ENCODE measurements at places on chromosomes 3 and 15.

- no peak for DNase-seq
Observed at GRCh38 chr3:44175070-44175469, 66.6 kb upstream of the TOPAZ1 start.

DNA sequence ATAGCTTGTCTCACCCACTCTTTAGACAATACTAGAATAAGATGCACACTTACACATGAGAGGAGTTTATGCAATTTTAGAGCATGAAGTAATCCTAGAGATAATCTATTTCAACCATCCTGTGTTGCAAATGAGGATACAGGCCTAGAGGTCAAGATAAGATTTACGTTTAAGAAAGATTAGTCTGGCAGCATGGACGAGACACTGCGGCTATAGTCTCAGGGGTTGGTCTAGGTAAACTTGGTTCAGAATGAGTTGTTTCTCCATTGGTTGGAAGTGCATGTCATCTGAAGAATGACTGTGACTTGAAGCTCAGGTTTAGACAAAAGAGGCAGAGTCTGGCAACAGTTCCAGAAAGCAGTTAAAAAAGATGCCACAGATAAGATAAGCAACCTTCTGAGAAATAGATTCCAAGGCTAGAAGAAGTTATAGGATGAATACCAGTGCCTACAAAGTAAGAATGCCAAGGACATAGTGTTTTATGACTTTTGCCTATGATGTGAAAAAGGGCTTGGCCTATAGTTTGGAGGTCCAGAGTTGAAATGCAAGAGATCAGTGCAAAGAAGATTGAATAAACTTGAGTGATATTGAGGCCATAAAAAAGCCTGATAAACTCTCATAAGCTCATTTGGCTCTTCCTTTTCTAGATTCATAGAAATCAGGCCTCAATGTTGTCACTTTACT, 631.0 kb downstream of the SQOR start:
- DNase-seq: no peak

DNA sequence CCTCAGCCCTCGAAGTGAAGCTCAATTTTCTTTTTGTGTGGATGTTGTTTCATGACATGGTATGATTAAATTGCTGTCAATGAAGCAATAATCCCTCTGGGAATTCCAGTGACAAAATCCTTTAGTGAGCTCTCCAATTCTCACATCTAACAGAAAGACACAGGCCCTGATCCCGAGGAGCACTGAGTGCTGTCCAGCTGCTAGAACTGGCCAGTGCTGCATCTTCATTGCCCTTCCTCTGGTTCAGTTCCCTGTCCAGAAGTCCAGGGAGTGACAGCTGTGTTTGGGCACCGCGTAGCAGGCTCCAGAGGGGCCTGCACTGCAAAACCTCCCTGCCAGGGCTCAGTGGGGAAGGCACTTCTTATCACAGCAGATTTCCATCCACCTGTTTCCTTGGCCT, 516.8 kb upstream of the ATP11B start:
- no peak for DNase-seq

DNA sequence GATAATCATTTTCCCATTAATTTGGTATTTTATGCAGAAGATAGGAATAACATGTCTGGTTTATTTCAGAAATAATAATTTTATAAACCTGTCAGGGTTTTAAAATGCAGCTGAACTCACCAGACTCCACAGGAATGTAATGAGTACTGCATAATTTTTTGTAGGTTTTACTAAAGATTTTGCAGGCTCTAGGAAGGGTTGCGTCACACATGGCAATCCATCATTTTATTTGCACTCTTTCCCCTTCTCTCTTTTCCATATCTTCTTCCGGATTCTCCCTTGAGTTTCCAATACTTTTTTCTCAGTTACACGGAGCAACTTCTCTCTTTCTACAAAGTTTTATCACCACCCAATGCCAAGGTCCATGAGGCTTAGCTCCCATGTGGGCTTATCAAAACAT, 234.7 kb downstream of the NFKBIZ start:
- no peak for DNase-seq

DNA sequence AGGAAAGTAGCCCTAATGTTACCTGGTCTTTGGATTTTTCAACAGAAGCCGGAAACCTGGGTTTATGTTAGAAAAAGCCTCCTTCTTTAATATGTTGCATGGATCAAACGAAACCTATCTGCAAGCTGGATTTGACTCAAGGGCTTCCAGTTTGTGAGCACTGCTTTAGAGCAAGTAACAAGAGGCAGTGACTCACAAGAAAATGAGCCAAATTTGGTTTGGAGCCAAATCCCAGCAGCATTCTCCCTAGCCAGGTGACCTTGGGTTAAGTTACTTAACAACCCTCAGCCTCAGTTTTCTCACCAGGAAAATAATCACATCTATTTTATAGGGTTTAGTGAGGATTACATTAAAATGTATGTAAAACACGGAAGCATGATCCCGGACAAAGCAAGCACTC, 215.2 kb upstream of the PRICKLE2 start:
- no peak for DNase-seq

- no peak for DNase-seq
Observed at GRCh38 chr3:196193736-196194541, 17.3 kb downstream of the ZDHHC19 start.

- DNase-seq: no peak
Observed at GRCh38 chr3:73550032-73550431, 74.7 kb downstream of the PDZRN3 start.

GRCh38 chr3:186095561-186096081, 13.3 kb downstream of the ETV5 start:
- no peak for DNase-seq

DNA sequence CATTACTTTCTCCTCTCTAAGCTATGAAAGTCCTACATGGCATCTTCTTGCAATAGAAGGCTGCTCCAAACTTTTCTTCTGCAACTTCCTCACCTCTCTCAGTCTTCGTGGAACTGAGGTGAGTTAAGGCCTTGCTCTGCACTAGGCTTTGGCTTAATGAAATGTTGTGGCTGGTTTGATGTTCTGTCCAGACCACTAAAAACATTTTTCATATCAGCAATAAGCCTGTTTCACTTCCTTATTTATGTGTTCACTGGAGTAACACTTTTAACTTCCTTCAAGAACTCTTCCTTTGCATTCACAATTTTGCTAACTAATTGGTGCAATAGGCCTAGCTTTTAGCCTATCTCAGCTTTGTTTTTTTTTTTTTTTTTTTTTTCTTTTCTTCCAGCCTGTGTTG, 335.3 kb upstream of the NECTIN3 start:
- no peak for DNase-seq

All from activated CD8-positive, alpha-beta memory T cell treated with anti-CD3 and anti-CD28 coated beads for 1 hour (primary cell).